HuH-7 (cell line): ENCODE measurements at places on chromosomes 6 and 20.

DNA sequence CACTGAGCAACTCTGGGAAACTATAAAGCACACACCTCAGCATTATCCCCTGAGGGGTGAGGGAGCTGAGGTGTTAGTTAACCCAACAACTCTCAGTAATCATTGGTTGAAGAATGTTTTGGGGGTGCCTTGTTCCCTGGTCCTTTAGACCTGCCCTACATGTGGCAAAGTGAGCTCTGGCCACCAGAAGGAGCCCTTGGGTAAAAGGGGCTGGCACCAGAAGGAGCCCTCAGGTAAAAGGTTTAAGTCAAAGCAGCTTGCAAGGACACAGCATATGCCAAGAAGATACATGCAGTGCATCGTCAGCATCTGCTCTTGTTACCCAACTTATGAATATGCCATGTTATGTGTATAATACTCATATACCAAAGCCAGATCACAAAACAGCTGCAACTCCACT, 1081.7 kb downstream of the KIF16B start:
- no peak for DNase-seq

DNA sequence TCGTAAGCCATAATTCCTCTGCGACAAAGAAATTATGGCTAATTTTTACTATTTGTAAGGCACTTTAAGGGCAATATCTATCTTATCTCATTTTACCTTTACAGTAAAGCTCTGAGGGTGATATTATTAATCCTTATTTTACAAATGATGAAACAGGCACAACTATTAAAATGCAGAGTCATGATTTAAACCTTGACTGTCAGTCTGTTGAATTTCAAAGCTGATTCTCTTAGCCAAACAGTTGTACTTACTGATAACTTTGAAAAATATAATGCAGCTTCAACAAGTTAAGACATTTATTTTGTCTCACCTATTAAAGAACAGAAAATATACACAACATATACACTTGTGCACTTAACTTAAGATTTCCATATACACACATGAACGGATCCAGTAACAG, 88.2 kb downstream of the SMPDL3A start:
- DNase-seq: no peak

- no peak for DNase-seq
Observed at GRCh38 chr6:106468935-106469334, 108.4 kb downstream of the CRYBG1 start.

DNA sequence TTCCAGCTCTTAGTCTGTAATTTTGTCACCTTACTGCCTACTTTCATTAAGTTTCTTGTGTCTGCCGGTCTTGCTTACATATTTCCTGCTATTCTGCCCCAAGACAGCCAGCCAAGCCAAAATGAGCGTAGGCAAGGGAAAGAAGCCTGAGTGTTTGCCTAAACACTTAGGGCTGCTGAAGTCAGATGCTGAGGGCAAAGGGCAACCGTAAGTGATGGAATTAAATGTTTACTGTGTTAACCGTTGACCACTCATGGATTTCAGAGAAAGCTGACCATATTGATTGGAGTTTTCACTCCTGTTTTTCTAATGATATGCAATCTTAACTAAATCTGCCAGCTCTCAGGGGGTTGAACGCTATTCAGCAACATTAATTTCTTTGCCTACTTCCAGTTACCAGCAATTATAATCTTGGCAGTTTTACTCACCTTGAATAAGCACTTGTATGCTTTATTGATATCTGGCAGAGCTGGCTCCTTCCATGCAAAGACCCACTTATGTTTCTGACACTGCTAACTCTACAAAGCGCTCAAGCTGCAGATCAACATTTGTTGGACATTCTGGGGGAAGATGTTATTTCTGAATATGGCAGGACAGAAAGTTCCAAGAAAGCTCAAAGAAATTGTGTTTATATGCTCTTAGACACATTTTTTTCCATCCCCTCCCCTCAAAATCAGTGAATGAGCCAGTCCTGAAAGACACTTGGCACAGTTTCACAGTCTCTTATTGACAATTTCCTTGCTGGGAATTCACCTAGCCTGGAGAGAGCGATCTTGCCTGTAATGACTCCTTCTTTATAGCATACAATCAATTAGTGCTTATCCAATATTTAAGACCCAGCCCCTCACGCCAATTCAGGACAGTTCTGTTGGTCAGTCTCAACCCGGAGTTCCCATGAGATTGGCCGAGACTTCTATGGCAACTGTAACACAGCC, 183.8 kb downstream of the PLCB1 start:
- no peak for DNase-seq

DNA sequence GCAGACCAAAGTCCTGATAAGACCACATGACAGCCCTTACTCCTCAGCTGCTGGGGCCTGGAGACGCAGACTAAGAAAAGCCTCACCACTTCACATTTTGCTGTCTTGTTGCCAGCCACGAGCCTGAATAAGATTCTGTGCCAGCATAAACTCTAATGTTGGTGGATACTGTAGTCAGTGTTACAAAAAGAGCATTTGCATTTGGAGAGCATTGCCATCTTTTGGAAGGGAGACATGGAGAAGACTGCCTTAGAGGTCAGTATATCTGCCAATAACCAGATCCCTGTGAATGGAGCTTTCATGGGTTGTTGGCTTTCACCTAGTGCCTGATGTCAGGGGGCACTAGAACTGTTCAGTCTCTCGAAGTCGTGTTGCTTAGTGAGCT, 315.2 kb downstream of the ZFAND3 start:
- no peak for DNase-seq

GRCh38 chr6:108118810-108119768, 44.5 kb upstream of the OSTM1 start:
- DNase-seq: no peak

DNA sequence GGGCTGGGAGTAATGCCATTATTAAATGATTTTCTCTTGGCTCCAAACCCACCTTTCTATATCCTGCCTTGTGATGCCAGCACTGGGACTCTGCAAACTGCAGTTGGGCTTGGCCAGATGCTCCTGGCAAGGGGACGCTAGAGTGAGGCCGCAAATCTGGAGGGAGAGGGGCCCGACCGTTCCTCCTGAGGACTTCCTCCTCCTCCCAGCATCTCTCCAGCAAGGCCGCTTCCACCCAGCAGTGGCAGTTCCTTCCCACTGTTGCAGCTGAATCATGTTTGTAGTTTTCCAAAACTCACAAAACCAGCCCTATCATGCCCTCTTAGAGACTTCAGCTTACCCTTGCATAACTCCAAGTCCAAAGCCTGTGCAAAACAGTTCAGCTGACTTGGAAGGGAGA, 244.4 kb downstream of the FOXA2 start:
- DNase-seq: no peak

DNA sequence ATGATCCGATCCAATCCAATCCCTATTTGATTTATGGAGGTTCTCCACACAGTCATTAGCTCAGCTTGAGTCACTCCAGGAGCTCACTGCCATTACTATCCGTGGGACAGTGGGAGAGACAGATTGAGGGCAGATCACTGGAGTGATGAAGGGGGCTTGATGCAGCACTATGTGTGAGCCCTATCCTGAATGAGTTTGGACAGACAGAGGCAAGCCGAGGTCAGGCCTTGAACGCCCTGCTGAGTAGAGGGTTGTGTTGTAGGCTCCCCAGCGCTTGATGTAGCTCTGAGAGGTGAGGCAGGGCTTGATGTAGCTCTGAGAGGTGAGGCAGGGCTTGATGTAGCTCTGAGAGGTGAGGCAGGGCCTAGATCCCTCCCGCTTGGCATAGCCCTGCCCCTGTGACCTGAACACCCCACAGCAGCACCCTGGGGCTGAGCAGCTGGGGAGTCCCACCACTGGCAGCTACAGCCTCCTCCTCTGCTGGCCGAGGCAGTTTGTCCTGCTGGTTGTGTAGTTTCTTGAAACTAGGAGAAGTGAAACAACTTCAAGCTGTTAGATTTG, 58.7 kb downstream of the ZFAND3 start:
- no peak for DNase-seq

- no peak for DNase-seq
Observed at GRCh38 chr6:35698858-35699257, 10.1 kb upstream of the FKBP5 start.
